ENCODE measurements at places on chromosomes 6 and 20.
A peak's percentile ranks its signal among the peaks of the same experiment; 100 is the strongest.

- no peak for DNase-seq
Measured at GRCh38 chr20:37673444-37673843, 20.4 kb upstream of the CTNNBL1 start.

- DNase-seq: no peak
Measured at GRCh38 chr20:951384-952169, 35.4 kb upstream of the ANGPT4 start.

DNA sequence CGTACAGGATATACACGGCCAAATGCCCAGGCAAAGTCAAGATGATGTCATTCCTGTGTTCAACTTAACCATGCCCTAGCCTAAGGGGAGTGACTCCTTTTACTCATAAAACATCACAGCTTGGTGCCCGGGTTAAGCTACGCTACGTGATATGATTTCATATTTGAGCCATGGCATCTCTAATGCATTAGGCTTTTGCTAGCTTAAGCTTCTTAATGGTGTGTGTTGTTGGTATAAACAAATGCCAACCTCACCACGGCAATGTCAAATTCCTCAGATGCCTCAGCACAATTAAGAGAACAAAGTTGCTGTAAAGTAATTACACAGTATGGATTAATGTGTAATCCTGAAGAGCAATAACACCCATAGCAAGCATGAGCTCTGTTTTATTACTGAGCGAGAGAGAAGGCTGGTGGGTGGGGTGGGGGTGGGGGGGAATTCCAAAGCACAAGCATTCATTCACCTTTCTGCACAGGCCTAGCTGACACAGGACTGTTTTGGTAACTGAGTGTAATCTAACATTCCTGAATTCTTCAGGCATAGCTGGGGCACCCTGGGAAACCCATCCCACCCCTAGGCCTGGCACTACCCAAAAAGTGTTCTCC, 44.7 kb upstream of the CNKSR3 start:
- DNase-seq: peak; percentile 95

- DNase-seq: no peak
Measured at GRCh38 chr20:48006036-48006833, 221.0 kb upstream of the SULF2 start.

DNA sequence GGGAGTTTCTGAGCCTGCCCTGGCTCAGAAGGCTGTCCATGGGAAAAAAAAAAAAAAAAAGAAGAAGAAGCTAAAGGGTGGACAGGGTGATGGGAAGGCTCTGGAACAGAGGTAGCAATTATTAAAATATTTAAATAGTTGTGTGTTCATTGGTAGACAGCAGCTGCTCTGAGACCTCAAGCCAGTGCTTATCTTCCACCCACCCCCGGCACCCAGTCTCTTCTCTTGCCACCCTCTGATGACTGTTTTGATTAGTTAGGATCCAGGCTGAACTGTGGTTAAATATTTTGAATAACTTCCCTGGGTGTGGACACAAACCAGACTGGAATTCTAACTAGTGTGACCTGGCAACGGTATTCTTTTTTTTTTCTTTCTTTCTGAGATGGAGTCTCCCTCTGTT, 16.9 kb upstream of the SRSF3 start:
- peak; percentile 75 for DNase-seq

GRCh38 chr6:2274981-2275891, 29.8 kb upstream of the GMDS start:
- no peak for DNase-seq

GRCh38 chr20:9375221-9375681, 139.1 kb upstream of the LAMP5 start:
- no peak for DNase-seq

GRCh38 chr6:169230946-169231789, 22.5 kb downstream of the THBS2 start:
- no peak for DNase-seq

- no peak for DNase-seq
Measured at GRCh38 chr6:118558464-118559217, 10.5 kb downstream of the PLN start.

GRCh38 chr6:1536526-1537429, 72.9 kb upstream of the FOXC1 start:
- DNase-seq: no peak

DNA sequence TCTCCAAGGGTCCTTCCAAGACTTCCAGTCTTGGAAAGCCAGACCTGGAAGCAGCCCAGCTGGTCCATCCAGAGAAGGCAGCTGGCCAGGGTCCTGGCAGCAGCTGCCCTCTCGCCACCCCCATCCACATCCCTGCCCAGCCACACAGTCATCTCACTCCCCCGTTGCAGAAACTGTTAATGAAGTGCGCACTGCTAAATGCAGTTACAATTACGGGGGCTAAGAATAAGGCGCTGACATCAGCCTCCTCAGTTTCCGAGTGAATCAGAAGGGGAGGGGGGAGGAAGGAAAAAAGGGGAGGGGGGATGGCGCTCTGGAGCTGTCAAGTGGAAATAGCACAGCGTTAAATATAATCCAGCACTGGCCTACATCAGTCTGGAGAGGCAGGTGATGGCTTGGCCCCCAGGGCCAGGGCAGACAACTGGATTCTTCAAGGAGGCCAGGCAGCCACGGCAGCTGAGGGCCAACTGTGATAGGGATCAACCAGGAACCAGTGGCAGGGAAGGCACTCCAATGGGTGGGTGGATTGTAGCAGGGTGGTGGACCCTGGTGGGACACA, 6.9 kb downstream of the RIMS4 start:
- no peak for DNase-seq

GRCh38 chr6:158080849-158081656, 87.0 kb downstream of the SERAC1 start:
- DNase-seq: no peak

GRCh38 chr20:62774762-62775161, 21.5 kb upstream of the MRGBP start:
- DNase-seq: no peak

- no peak for DNase-seq
Measured at GRCh38 chr6:5763407-5763806, 243.3 kb downstream of the NRN1 start.

DNA sequence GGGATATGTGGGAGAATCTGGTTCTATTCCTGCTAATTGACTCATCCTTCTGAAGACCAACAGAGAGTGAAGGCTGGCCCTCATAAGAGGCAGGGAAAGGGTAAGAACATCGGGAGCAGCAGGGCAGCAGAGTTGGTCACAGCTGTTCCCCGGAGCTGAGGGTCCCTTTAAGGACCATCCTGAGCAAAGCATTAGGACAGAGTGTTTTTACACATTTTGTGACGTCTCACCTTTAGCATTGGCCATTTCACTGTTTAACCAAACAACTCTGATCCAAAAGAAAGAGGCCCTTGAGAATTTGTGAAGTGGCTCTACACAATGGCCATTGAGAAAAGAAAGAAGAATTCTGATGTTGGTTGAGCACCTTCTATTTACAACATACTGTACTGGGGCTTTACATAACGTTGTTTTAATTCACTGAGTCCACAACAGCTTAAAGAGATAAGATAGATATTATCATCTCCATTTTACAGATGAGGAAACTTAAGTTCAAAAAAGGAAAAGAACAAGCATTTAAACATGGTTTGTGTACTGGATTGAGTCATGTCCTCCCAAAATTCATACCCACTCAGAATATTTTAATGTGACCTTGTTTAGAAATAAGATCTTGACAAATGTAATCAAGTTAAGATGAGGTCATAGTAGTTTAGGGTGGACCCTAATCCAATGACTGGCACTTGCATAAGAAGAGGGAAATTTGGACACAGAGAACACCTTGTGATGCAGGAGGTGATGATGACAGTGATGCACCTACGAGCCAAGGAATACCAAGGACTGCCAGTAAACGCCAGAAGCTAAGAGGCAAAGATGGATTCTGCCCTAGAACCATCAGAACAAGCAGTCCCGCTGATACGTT, 62.0 kb downstream of the VGLL2 start:
- no peak for DNase-seq

- DNase-seq: no peak
Measured at GRCh38 chr20:57513199-57513598, 11.7 kb downstream of the CTCFL start.

- no peak for DNase-seq
Measured at GRCh38 chr20:3645309-3646066, 17.7 kb downstream of the GFRA4 start.

DNA sequence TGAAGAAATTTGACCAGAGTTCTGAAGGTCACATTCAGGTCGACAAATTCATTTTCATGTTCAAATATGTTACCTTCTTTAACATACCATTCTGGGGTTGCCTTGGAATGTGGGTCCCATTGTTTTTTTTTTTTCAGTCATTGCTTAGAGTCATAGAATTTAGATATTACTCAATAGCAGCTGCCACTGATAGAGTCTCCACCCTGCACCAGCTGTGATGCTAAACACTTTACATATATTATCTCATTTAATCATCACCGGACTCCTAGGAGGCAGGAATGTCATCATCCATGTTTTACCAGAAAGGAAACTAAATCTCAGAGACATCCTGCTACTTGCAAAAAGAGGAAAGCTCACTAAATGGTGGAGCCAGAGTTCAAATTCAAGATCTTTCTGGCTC, 204.7 kb downstream of the ESR1 start:
- DNase-seq: no peak

DNA sequence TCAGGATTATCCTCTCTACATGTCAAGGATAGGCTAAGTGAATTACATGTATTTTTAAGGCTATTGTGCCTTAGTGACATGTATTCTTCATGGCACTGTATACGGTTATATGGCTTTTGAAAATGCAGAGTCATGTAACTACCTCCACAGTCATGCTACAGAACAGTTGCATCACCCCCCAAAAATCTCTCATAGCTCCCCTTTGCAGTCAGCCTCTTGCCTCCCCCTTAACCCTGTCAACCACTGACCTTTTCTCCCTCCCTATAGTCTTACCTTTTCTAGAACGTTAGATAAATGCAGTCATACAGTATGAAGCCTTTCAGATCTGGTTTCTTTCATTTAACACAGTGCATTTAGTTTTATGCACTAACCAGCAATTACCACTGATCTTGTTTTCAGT, 10.3 kb upstream of the RNF24 start:
- DNase-seq: no peak

DNA sequence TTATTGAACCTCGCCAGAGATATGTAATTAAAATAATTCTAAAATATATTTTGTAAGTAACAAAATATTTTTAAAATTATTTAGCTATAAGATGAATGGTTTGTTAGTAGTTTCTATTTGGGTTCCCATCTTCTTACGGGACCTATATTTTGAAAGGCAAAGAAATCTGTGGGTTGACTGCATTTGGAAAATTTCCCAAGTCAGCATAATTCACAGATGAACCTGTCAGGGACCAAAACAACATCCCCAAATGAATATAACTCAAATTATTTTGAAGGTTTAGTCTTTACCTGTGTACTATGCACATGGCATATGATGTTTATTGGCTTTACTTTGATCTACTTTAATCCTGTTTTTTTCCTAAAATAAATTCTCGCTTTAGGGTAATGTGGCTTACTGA, 607.4 kb upstream of the JAG1 start:
- DNase-seq: no peak
